ENCODE measurements at places on chromosomes 12 and 14. TPM values are rescaled to one million over a fixed set of nuclear protein-coding genes. Genes with fewer than 3 reads are reported as not detected.
A peak's percentile ranks its signal among the peaks of the same experiment; 100 is the strongest.

DNA sequence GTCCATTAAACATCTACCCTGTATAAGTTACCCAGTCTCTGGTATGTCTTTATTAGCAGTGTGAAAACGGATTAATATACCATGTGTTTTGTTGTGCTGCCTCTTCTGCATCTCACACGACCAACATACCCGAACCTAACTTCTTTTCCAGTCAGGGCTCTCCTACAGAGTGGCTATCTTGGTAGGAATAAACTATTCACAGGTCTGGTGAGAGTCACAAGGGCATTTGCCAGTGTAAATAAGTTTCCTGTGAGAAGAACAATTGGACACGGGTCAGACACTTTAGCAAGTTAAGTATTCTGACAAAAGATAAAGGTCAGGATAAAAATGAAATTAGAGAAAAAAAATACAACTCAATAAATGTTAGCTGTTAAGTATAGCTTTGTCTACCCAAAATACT is 60.9 kb downstream of the MYF5 start:
- H3K36me3 ChIP-seq, result no peaks in the 10 kb centered on the region
- H3K27ac ChIP-seq, result peak overlapping the region; percentile 80
- H3K4me1 ChIP-seq, result no peaks in the 10 kb centered on the region
- H3K4me3 ChIP-seq, result no peak overlapping the region
- no peaks in the 10 kb centered on the region for H3K27me3 ChIP-seq

DNA sequence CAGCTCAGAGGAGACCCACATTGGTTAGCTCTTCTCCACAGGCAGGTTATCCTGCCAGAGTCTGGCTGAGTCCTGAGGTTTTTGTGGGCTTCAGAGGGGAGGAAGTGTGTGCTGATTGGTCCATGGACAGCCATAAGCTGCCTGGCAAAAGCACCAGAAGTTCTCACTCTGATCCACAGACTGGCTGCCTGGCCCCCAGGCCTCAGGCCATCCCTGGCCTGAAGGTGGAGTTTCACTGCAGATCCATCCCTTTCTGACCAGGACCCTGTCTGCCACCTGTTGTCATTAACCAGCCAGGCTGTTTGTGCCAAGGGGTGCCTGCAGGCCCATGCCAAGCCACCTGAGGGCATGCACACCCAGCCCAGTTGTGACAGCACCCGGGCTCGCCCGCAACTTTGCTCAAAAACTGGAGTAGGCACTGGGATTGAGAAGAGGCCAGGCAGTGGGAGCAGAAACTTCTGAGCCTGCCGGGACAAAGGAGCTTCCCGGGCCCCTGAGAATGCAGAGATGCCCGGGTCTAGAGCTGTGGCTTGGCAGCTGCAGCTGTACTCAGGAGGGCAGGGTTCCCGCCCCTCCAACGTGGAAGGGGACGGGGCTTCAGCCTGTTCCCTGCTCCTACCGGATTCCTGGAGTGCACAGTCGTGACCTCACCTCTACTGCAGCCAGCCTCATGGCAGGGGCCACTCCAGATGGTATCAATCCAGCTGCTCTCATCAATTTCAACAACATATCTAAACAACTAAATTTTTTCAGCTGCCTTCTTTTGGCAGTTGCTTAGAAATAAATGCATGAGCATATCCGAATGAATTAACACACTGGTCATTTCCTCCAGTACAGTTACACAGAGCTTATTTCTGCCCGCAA is 1277.3 kb downstream of the SLC16A7 start:
- no peaks in the 10 kb centered on the region for H3K4me1 ChIP-seq
- no peaks in the 10 kb centered on the region for H3K36me3 ChIP-seq
- no peak overlapping the region for H3K27ac ChIP-seq
- no peaks in the 10 kb centered on the region for H3K27me3 ChIP-seq
- no peak overlapping the region for H3K4me3 ChIP-seq
- no peak for DNase-seq

- no peaks in the 10 kb centered on the region for H3K36me3 ChIP-seq
- H3K27me3 ChIP-seq, result no peaks in the 10 kb centered on the region
- DNase-seq, result no peak
- H3K27ac ChIP-seq, result no peak overlapping the region
- H3K4me3 ChIP-seq, result no peak overlapping the region
- no peaks in the 10 kb centered on the region for H3K4me1 ChIP-seq
Observed at GRCh38 chr12:108043750-108044533, 85.1 kb upstream of the WSCD2 start.

DNA sequence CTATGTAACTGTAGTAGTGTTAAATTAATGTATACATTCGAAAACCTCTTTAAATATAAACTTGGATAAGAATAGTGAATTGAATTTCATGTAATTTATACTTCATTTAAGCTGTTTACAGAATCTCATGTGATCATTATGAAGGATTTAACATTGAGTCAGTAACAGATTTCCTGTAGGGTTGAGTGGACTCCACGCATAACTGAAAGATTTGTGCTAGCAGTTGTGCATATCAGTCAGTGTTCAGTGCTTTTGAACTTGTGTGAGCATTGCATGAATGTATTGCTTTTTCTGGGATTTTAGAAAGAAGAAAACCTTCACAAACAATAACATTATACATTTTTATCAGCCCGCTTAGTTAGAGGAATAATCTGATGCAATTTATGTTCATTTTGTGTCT is 1435.3 kb downstream of the LRFN5 start:
- H3K4me1 ChIP-seq, result no peaks in the 10 kb centered on the region
- H3K27ac ChIP-seq, result no peak overlapping the region
- no peaks in the 10 kb centered on the region for H3K36me3 ChIP-seq
- no peak for DNase-seq
- no peaks in the 10 kb centered on the region for H3K27me3 ChIP-seq

GRCh38 chr12:92530706-92531105 is 172.1 kb upstream of the PLEKHG7 start:
- no peaks in the 10 kb centered on the region for H3K27me3 ChIP-seq
- peak; percentile 23 for DNase-seq
- no peaks in the 10 kb centered on the region for H3K36me3 ChIP-seq

The TAS2R9 gene
- not detected for total RNA-seq

The KLHL33 gene
- not detected for total RNA-seq

The ZCCHC8 gene
- 24.5 TPM for total RNA-seq

The ACSM4 gene
- not detected for total RNA-seq

The C12orf60 gene
- total RNA-seq, result 2.3 TPM

The ADIPOR2 gene
- total RNA-seq, result 50.7 TPM
